WTC11 (cell line): ENCODE measurements at places on chromosomes 2 and 18.

DNA sequence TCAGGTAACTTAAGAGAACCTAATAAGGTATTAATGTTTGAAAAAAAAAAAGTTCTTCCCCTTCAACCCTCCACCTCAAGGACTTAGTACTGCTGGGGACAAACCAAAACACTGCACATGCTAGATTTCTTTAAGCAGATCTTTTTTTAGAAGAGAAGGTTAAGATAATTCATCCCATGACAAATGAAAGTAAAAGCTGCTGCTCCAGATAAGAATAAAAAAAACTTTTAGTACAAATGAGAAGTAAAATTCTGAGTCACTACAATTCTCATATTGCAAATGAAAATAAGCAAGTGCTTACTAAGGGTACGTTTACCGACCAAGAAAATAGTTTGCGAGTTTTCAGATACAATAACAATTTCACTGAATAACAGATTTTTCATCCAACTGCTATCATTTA, 8.9 kb downstream of the STAM2 start:
- DNase-seq: no peak

DNA sequence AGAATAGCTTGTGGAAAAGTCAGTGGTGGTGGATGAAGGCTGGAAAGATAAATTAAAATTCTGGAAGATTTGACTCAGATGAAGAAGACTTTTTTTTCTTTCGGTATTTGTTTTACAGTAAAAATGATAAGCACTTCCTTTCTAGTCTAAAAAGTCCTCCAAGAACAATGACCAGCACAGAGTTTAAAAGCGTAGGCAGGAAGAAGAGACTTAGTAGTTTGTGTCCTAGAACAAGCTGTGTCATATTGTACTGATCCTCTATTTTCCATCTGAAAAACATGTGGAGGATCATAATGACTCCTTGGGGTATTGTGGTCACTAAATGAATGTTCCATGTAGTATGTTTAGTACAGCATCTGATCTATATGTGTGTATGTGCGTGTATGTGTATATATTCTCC, 132.4 kb upstream of the FSHR start:
- no peak for DNase-seq

- no peak for DNase-seq
These were observed 127.0 kb upstream of the AGAP1 start for GRCh38 chr2:235366807-235367206.

GRCh38 chr2:148184976-148185375, 164.1 kb downstream of the MBD5 start:
- no peak for DNase-seq

DNA sequence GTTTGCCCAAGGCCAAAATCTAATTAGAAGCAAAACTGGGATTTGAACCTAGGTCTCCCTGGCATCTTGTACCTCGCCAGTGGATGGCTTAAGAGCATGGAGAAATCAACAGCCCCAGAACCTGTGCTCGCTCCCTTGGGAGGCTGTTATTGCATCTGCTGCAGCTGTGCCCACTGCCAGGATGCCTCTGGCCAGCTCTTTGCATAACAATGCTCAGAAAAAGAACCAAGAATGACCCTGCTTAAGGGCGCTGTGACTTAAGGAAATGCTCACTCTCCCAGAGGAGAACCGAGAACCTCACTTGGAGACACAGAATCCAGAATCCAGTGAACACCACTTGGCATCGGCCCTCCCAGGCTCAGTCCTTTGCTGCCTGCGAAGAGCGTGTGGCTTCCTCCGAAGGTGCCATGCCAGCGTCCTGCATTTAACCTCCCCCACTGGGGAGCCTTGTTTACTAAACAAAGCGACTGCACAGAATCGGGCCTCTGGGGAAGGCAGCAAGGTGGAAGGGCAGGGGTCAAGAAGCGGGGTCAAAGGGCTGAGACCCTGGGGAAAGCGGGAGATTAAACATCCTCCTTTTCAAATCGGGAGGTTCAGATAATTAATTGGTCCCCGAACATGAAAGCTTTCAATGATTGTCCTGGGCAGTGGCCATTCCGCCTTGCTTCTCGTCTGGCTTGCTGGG, 71.0 kb upstream of the BOD1L2 start:
- DNase-seq: no peak

DNA sequence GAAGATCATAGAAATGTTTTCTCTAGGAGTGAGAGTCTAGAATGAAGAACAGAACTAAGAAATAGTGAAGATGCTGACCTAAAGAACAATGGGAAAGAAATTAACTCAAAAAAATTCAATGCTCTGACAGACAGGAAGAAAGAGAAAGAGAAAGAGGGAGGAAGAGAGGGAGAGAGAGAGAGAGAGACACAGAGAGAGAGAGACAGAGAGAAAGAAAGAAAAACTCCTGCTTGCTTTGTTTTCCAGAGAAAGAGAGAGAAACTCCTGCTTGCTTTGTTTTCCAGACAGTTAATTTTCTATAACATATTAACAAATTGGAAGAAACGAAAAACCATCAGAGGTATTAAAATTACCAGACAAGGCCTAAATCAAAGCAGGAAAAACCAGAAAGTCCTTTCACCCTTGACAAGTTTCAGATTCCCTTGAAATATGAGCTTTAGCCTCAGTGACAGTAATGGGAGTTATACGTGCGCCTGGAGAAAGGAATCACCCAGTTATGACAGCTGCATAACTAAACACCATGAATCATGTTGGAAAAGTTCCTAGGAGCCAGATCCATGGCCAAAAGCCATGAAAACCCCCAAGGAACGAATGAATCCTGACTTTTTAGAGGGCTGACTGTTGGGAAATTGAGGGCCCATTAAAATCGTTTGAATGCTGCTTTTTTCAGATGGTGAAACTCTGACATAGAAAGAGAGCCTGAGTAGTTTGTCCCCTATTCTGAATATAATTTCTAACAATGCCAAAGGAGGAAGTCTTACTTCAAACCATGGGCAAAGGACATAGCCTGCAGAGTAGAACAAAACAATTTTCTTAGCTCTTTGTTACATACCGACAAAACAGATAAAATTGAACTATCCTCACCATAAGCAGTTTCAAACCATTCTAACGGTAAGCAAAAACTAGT, 228.6 kb upstream of the CHST9 start:
- no peak for DNase-seq

DNA sequence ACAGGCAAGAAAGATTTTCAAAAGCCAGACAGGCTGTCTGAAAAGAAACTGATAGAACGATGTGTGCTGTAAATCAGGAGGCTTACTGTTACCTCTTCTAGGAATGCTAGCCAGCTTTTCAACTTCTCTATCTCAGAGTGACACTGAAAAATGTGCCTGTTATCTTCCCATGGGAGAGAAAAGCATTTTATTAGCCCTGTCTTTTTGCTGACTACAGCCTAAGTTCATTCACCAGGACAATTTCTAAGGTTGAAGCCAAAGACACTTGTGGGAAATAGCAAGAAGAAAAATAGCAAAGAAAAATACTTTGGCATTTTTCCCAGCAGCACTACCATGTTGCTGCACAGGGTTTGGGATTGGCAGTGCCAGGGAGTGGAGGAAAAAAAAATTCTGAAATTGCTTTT, 34.0 kb downstream of the ABCB11 start:
- DNase-seq: no peak

DNA sequence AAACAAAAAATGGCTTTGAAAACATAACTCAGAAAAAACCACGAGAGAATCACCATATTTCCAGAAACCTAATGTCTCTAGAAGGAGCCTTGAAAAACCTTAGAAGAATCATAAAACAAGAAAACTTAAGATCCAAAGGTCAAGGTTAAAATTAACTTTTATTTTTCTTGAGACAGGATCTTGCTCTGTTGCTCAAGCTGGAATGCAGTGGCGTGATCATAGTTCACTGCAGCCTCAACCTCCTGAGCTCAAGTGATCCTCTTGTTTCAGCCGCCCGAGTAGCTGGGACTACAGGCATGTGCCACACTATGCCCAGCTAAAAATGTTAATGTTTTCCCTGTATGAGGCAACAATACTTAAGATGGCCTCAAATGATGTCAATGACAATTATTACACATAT, 254.2 kb upstream of the SESTD1 start:
- DNase-seq: no peak

DNA sequence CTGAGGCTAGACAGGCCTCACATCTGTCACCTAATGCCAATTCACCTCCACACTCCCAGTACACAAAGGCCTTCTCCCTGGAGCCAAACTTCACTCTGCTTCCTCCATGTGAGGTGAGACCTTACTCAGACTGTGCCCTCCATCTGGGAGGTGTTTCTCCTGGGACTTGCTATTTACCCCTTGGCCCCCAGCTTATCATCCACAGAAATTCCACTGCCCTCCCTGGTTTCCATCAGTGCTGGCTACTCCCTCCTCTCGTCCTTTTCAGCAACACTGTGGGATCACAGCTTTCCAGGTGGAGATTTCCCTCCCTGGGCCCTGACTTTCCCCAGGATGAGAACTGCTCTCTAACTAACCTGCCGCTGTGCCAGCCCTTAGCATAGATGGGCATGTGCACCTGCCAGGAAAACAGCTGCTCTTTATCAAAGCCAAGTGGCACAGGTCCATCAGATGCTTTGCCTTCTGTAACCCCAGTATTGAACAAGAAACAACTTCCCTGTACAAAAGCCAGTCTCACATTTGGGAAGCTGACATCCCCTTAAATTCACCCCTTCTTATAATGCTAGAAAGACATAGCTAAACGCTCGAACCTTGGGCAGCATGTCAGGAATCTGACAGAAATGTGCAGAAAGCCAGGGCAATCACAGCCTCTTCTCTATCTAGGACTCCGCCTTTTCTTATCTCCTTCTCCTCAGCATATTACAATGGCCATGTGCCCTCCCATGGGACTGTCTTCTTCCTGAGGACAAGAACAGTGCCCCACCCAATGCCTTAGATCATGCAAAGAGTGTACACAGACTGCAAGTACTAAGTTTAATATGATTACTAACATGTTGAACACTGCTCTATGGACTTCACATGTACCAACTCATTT, 535.5 kb upstream of the ID2 start:
- no peak for DNase-seq

- DNase-seq: no peak
These were observed 11.4 kb downstream of the EIF2AK3 start for GRCh38 chr2:88615822-88616221.

- DNase-seq: no peak
These were observed 33.9 kb upstream of the DARS1 start for GRCh38 chr2:136019306-136019705.

DNA sequence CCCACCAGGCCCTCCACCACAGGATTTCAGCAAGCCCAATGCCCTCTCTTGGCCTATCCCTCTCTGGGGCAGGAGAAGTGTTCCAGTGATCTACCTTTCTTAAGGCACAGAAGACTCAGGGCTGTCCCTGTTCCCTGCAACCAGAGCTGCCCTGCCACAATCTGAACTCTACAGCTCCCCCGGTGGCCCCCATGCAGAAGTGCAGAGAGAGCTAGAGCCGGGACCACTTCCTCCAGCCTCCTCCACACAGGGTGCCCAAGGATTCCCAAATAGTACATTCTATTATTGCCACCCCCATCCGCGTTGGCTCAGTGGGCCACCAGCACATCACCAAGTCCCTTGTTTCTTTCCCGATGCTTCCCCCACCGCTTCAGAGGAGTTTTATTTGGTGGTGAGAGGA, 114.8 kb upstream of the PTPRM start:
- peak; percentile 61 for DNase-seq

GRCh38 chr2:236876642-236877041, 209.0 kb upstream of the COPS8 start:
- DNase-seq: no peak

- no peak for DNase-seq
These were observed 121.7 kb upstream of the GLI2 start for GRCh38 chr2:120613742-120614571.

GRCh38 chr2:156522864-156523440, 86.8 kb downstream of the GPD2 start:
- DNase-seq: no peak

DNA sequence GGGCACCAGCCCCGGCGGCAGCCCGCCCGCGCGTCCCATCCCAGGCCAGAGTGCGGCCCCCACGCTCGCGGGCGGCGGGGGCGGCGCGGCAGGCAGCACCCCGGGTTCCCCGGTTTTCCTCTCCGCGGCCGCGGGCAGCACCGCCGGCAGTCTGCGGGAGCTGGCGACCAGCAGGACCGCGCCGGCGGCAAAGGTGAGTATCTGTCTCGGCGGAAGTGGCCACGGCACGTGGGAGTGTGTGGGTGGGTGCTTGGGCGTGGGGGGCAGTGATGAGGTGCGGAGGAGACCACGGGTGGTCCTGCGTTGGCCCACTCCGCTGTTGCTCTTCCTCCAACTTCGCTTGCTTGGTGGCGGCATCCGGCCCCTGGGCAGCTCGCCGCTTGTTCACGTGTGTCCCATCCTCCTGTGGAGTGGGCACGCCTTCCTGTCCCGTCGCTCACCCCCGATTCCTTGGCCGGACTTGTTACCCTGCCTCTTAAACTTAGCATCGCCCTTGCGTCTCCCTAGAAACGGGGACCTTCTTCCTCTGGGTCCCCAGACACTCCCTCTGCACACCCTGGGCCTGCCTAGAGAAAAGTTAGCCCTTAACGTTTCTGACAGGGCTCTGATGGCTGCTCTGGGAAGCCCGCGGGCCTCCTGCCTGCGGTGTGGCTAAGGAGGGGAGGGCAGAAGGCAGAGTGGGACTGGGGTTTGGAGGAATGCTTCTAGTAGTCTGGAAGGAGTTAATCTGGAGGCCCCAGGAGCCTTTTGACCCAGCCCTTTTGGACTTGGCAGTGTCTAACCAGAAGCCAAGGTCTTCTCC, 1.1 kb downstream of the SH3RF3 start:
- DNase-seq: no peak

DNA sequence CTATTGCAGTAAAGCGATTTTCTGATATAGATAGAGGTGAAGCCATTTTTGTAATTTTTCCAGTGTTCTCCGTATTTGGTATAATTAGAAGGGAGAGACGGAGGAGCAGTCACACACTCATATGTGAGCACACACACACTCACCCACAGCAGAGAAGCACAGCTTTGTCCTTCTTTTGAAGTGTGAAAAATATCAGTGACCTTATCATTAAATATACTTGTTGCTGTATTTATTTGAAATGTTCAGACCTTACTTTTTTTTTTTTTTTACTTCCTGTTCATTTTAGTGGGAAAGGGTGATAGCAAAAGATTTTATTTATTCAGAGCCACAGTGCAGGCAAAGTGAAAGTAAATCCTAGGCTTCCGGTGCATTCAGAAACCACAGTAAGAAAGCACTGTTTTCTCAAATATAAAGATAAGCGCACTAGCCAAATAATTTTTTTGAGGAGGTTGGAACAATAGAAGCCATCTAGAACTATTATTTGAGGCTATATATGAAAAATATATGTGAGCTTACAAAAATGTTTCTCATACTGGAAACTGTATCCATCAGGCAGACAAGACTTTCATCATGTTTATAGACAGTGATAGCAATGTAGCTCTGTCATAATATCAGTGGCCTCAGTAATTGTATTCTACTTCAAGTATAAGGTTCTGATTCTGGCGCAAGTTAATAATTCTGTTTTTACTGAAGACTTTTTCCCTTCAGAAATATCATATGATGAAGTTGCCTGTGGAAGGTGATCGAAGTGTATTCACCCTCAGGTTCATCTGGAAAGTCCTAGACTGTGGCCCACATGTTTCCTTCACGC, 37.2 kb downstream of the TSHZ1 start:
- no peak for DNase-seq

- DNase-seq: peak; percentile 22
These were observed 273.0 kb downstream of the PDE11A start for GRCh38 chr2:177799531-177799930.

- DNase-seq: no peak
These were observed 29.0 kb downstream of the EDAR start for GRCh38 chr2:108960006-108960405.

GRCh38 chr2:47217277-47217676, 62.2 kb upstream of the STPG4 start:
- no peak for DNase-seq

GRCh38 chr2:227433171-227433570, 38.8 kb upstream of the AGFG1 start:
- DNase-seq: no peak
